A549 treated with Mapracorat at 1 μM for 4 hours (cell line): ENCODE measurements at places on chromosomes 6 and 20. TPM values are rescaled to one million over a fixed set of nuclear protein-coding genes. Genes with fewer than 3 reads are reported as not detected.

LCA5 gene
- 0.37 to 0.85 TPM (median 0.69 TPM) in 5 replicates for total RNA-seq

IRF4 gene
- total RNA-seq = 0.21 to 0.46 TPM (median 0.34 TPM) in 5 replicates

GSTA2 gene
- total RNA-seq = not detected in 5 replicates

CCN5 gene
- 25.9 to 39.9 TPM (median 27.5 TPM) in 5 replicates for total RNA-seq

C6orf118 gene
- total RNA-seq = 0.14 to 0.20 TPM (median 0.18 TPM) in 4 of 5 replicates, not detected in the other

TMEM217 gene
- 0.33 to 0.71 TPM (median 0.43 TPM) in 5 replicates for total RNA-seq
